ENCODE measurements at places on chromosomes 16 and 17.

DNA sequence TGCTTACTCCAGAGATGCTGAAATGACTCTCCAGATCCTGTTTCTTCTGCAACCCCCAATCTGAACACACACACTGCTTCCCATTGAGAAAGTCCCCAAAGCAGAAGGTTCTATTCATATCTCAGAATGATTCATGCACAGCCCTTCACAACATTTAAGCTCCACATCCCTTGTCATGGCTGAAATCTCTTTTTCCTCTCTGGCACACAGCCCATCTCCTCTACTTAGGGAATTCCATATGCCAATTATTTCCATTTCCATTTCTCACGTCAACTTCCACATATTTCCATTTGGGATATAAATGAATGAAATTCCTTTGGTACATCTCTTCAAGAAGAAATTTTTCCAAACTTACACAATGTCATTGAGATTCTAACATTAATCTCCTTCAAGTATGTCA, 119.6 kb downstream of the CDH11 start:
- no peak for DNase-seq

GRCh38 chr17:1516388-1517161, at the start of gene INPP5K:
Gene INPP5K (minus strand): TSS chr17:1516612. CDS start chr17:1516499, 113 bp downstream.
- DNase-seq: peak; percentile 97

- DNase-seq: no peak
Observed at GRCh38 chr17:48729335-48730239, 1.0 kb upstream of the HOXB13 start.

DNA sequence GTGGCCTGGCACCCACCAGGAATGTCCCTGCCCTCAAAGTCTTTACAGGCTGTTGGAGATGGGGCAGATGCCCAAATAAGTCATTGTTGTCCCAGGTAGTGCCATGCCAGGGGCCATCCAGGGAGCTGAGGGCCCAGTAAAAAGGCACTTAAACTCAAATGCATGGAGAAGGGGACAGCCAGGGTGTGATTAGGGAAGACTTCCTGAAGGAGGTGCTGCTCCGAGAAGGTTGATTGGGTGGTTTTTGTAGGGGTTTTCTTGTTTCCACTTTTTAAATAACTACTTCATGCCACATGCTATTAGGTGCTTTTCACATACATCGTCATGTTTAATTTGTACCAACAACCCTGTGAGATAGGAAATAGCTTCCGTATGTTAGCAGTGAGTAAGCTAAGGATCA, 66.9 kb downstream of the RAI1 start:
- DNase-seq: no peak

DNA sequence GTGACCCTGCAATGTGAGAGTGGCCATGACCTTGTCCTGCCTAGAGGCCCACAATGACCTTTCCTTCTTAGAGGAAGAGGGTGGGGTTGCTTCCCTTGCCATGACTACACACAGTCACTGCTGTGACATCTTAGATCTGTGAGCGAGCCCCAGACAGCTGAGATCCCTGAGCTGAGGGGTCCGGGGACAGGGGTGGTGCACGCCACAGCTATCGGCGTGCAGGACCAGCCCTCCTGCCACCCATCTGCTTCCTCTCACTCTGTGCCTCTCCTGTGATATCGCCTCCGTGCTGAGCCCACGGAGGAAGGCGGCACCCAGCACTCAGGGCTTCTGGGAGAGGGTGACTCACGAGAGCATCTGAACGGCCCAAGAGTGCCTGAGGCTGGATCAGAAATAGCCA, 35.2 kb downstream of the KIAA0513 start:
- no peak for DNase-seq

DNA sequence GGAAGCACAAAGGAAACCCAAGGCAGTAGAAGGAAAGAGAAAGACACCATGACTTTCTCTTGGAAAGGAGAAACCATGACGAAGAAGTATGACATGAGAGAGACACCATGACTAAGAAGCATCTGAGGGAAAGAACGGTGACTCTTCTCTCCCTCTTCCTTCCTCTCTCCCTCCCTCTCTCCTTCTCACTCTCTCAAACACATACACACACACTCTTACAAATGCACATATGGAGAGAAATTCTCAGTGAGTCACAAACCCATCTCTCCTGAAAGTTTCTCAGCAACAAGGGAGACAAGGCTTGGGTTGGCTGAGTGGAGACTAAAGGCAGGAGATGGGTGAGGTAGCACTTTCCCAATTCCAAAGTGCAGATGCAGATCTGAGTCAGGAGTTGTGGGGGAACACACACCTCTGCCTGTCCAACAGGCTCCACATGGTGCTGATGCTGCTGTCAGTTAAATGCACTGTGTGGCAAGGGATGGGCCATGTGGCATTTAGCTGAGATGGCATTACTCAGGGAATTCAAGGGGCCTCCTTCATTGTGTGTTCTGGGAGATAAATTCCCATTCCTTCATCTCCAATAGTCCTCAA, 336.7 kb upstream of the C16orf82 start:
- DNase-seq: no peak

GRCh38 chr17:48027322-48027981, 10.1 kb downstream of the COPZ2 start:
- no peak for DNase-seq

- no peak for DNase-seq
Observed at GRCh38 chr17:44848961-44849489, 1.3 kb downstream of the HIGD1B start.

GRCh38 chr17:58337600-58338453, 9.2 kb upstream of the TSPOAP1 start:
- DNase-seq: no peak

DNA sequence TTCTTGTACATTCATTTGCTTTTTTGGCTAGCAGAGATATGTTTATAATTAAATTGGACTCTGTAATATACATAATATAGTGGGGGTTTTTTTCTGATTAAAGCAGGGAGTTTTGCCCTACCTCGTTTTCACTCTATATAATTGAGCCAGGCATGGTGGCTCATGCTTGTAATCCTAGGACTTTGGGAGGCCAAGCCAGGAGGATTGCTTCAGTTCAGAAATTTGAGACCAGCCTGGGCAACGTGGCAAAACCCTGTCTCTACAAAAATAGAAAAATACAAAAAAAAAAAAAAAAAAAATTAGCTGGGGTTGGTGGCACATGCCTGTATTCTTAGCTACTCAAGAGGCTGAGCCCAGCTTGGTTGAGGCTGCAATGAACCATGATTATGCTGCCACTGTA, 42.2 kb downstream of the PAFAH1B1 start:
- DNase-seq: no peak

DNA sequence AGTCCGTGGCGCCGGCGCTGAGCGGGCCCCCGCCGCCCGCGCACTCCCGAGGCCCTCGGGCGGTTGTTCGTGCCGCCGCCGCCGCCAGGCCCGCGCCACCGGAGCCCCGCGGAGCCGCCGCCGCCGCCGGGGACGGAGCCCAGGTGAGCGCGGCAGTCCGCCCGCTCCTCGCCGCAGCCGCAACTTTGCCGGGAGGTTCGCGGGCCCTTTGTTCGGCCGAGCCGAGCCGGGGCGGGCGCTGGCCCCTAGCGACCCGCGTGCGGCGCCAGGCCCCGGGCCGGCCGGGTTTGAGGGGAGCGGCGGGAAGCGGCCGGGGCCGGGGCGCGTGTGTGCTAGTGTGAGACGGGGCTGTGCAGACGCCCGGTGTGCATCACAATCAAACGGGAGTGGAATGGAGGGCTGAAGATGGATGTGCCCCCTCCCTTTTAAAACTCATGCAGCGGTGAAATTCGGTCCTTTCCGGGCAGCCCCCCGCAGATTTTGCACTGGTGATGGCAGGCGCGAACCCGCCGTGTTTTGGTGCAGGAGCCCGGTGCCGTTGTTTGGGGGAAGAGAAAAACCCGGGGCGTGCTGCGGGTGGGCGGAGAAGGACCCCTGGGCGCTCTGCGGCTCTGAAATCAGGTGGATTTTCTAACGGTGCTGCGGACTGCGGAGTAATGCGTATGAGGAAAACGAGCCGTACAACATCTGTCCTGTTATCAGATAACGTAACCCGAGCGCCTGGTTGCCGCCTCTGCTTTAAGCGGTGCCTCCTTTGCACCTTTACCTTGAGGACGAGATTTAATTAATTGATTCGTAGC, 823 bp downstream of the TNRC6C start:
- DNase-seq: no peak

- no peak for DNase-seq
Observed at GRCh38 chr17:46795379-46795952, 23.0 kb downstream of the WNT3 start.

DNA sequence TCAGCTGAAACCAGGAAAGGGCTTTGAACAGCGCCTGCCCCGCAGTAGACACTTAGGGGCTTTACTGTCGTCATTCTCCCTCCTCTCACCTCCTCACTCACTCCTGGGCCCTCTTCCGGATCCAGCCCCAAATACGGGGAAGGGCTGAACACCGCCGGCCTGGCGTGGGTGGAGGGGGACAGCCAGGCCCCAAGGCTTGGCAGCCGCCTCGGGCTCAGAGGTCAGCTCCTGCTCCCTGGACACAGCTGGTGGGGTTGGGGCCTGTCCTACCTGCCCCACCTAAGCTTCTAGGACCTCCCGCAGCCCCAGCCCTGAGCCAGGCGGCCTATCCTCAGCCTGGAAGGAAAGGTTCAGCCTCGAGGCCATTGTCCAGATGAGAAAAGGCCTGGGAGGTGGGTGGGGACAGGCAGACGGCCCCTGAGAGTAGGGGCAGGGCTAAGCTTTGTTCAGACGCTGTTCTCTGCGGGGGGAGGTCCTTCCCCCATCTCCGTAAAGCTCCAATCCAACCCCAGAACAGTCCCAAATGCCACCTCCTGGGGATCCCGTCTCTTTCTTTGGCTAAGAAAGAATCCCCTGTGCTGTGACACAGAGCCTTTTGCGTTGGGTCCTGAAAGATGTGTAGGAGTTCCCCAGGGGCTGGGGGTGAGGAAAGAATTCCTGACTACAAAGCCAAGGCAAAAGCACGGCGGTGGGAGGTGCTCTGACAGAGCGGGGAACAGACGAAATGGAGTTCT, 881 bp upstream of the LLGL1 start:
- no peak for DNase-seq

DNA sequence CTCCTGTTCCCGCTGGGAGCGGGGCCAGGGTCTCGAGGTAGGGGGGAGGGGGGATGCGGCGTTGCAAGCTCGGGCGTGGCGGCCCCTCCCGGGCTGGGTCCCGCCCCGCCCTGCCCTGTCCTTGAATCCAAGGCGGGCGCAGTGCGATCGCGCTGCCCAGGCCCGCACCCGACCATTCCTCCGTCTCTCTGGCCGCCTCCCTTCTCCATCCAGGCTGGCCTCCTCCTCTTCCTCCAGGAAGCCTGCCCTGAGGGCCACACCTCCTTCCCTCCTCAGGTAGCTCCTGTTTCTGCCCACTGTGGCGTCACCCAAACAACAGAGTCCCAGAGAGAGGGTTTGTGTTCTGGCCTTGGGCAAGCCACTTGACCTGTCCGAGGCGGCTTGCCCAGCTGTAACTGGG, 43.0 kb upstream of the TAC4 start:
- no peak for DNase-seq

DNA sequence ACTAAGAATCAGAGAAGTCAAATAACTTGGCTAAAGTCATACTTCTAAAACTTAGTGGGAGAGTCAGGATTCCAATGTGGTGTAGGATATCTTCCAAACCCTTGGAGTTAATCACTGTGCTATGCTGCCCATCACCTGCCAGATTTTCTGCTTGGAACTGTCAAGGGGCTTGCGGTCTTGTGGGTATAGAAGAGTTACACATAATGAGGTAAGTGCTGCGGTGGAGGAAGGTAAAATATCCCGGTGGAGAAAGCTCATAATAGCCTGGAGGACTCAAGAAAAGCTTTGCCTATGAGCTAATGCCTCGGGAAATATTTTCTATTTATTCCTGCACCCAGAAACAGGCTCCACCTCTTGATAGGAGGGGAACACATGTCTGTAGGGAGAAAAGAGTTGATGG, 195.6 kb downstream of the UTP18 start:
- no peak for DNase-seq

GRCh38 chr16:54144572-54144947, 142.0 kb downstream of the IRX3 start:
- DNase-seq: no peak
